ENCODE measurements at places on chromosomes 6 and 20.

DNA sequence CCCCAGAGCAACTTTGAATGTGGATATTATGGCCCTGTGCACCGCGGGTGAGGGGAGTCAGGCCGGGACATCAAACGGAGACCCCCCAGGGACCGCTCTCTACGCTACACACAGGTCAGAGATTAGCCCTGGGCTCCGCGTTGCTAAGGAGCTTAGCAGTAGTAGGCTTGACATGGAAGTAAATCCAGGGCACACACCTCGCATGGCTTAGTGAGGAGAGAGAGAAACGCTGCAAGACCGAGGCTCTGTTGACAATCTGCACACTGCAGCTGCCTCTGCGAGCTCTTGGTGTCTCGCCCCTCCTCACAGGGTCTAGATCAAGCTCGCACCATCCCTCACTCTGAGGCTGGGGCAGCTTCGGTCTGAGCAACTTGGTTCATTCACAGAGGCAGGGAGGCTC lies 116.1 kb upstream of the CDH4 start:
- DNase-seq = no peak

DNA sequence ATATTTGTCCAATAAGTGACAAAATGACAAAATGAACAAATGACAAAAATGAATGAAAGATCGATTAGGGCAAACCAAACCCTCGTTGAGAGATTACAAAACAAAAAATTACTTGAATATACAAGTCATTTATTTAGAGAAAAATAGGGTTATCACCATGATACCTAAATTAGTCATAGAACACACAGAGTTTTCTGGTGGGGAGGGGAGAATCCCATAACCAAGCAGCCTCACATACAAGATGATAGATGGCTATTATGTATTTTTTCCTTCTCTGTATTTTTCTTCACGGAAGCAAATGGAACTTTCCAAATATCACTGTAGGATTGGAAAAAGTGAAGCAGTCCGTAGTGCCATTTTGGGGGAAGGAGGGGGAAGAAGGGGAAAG lies 28.5 kb upstream of the BMP6 start:
- no peak for DNase-seq

GRCh38 chr20:41135187-41135887 lies 2.0 kb upstream of the PLCG1 start:
- DNase-seq = no peak

GRCh38 chr6:142867355-142867801 lies 77.6 kb downstream of the HIVEP2 start:
- DNase-seq = no peak

- DNase-seq = peak; percentile 43
Measured at GRCh38 chr6:89834884-89835792, 5.5 kb downstream of the CASP8AP2 start.

DNA sequence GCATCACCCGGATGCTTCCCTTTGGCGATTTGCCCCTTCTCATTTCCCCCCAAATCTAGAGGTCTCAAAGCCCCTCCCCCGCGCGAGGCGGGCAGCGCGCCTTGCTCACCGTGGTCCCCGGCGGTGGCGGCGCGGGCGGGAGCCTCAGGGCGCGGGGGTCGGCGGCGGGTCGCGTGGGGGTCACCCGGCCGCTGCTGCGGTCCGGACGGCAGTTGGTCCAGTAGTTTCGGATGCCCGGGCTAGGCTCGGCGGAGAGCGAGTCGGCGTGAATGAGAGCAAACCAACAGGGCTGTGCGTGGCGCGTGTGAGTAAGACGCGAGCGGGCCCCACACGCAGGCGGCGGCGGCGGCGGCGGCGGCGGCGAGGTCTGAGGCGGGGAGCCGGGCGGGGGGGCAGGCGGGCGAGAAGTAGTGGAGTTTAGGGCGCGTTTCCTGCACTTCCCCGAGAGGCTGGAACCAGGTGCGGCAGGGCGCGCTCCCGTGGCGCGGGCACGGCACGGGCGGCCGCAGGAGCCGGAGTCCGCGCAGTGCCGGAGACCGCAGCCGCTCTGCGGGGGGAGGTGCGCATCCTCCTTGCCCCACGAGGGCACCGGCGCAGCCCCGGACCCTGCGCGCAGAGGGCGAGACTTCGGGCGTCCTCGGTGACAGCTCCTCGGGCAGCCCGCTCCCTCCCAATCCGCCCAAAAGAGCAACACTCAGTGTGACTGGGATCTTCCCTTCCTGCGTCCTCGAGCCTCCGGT lies 567 bp downstream of the HS3ST5 start:
- no peak for DNase-seq

GRCh38 chr20:15895560-15896084 lies 677.6 kb downstream of the KIF16B start:
- no peak for DNase-seq

DNA sequence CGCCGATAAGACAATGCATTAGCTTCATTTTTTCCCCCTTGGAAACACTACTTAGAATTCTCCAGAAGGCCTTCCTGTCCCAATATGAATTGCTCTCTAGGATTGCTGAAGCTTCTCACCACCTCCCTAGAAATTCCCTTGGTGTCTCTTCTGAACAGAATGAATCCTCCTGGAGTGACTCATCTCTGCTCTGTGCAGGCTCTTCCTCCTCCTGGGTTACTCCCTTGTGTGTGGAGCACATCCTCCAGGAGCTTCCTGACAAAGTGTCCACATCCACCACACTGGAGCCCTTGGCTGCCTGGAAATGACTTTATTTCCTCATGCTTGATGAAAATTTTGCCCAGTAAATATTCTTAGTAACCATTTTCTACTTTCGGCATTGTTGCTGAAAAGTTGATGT lies 54.4 kb downstream of the DTNBP1 start:
- DNase-seq = peak; percentile 68

DNA sequence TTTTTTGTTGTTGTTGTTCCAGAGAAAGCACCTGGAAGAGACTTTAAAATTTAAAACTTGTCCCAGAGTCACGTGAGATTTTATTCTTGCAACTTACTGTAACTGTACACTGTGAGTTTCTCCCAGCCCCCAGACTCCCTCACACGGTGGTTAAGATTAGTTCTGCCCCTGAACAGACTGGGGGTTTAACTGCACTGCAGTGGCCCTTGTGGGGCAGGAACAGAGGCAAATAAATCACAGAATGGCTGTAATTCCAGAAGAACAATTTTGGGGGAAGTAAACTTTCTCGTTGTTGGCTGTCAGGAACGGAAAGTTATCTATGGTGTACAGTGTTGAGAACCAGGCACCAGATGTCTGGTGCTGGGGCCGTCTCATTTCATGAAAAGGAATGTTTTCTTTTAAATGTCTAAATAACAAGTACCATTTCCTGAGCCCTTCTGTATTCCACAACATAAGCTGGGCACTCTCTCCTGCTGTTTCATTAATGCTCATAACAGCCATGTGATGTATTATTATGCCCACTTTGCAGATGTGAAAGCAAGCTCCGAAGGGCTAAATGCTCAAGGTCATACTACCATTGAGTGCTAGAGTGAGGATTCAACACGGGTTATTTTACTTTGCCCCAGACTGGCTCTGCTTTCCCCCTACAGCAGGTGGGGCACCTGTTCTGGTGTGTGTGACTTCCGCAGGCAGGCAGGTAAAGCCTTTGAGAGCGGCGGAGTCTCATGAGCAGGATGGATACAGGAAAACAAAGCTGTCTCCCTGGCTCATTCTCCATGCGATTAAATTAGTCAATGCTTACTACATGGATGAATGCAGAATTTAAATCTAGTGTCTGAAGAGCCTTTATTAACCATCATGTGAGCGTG lies 30.5 kb downstream of the CNKSR3 start:
- DNase-seq = no peak

DNA sequence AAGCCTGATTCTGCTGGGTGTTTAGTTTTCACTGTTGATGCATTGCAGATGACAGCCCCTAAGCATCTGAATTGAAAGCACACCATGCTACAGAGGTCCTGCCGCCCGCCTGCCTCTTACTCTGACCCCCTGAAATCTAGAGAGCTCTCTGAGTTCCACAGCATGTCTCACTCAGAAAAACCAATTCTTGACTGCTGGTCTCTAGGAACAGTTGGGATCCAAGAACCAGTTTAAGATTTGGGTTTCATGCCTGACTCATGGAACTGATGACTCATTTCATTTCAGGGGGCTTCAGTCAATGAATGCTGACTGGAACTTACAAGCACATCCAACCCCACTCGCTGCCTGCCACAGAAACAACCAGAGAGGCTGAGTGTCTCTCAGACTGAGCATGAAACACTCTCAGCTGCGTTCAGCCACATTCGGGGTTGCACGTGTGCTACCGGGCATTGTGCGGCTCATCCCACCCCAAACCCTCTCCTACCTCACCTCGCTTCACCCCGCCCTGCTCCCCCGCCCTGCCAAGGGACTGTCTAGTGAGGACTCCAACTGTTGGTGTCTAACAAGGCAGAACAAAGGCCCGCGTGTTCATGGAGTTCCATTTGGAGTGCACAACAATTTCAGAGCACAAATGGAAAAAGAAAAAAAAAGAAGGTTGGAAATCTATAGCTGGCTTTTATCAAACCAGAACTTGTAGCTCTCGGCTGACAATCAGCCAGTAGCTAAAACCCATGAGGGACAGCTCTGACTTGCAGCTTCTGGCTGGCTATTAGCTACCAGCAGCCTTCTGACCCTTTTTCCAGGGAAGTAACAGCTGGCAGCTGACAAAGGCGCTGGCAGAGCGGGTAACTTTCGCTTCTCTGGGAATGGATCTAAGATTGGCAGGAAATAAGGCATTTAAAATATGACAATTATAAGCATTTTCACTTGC lies 20.0 kb upstream of the TRAF3IP2 start:
- DNase-seq = no peak

GRCh38 chr6:51495610-51496396 lies 591.6 kb downstream of the PKHD1 start:
- DNase-seq = no peak

- DNase-seq = no peak
Measured at GRCh38 chr20:59211208-59211765, 47.7 kb downstream of the ZNF831 start.

- no peak for DNase-seq
Measured at GRCh38 chr20:53918949-53919361, 151.4 kb downstream of the BCAS1 start.

- no peak for DNase-seq
Measured at GRCh38 chr6:36958775-36959554, 4.4 kb downstream of the PI16 start.

DNA sequence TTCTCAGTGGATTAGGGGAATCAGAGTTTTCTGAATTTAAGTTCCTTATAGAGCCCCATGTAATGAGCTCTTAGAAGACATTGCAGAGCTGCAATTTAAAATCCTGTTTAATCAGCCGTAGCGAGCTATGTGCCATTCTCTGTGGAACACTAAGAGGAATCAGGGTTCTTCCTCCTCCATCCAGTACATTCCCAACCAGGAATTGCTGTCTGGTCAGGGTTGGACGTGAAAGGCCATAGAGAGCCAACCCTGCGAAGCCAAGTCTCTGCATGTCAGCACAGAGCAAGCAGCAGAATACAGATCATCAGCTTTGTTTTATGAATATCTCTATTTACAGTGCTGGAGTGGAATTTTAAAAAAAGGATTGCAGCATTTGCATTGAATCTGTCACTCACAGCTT lies 366.0 kb downstream of the LAMA2 start:
- DNase-seq = no peak

DNA sequence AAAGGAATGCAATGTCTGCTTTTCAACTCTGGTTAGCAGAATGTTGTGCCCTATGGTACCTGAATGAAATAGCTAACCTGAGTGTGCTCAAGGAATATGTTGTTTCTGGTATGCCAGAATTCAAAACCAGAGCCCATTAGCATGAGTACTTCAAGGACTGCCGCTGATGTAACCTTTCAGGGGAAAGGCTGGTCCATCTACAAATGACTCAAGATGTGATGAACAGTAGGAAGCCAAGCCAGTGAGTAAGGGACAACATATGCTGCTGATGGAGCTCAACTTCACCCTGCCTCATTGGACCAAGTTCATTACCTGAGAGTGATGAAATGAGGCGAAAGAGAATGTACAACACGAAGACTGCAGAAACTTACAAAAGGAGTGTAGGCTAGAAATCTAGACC lies 95.7 kb upstream of the BMP2 start:
- DNase-seq = no peak

- DNase-seq = no peak
Measured at GRCh38 chr6:46772762-46773161, 20.4 kb upstream of the MEP1A start.

GRCh38 chr20:32157611-32158010 lies 48.1 kb downstream of the TM9SF4 start:
- DNase-seq = no peak

- DNase-seq = no peak
Measured at GRCh38 chr20:47262365-47263013, 94.0 kb downstream of the ZMYND8 start.

DNA sequence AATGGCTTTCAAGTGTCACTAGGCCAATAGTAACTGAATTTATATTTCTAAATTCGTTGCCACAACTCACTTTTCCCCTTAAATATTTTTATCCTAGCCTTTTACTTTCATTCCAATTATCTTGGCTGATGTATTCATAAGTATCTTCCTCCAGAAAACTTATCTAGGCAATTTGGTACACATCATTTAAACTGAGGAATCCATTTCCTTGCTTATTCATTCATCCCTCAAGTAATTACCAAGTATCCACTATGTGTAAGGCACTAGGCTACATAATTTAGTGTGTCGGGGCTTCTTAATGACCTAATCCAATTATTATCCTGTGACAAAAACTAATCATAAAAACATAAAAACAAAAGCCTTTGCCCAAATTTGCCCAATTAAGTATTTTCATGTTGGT lies 258.3 kb upstream of the TCF21 start:
- DNase-seq = peak; percentile 39

GRCh38 chr20:62663145-62664018 lies 21.1 kb downstream of the SLCO4A1 start:
- DNase-seq = no peak

DNA sequence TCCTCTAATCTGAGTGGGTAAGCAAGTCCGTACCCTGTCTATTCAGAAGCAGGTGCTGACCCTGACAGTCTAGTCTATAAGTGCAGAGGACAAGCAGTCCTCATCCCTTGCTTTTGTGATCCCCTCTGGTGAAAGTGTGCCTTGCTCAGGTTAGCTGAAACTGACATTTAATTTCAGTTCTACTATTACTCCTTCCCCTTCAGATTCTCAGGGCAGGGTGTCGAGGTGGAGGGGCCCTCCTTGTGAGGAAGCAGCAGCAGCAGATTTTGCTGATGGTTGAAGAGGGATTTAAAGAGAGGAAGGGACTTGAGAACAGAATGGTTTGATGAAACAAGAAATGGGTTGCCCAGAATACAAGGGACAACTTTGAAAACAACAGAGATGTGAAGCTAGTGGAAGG lies 309.3 kb downstream of the CLIC5 start:
- DNase-seq = no peak

GRCh38 chr20:62219101-62219991 lies 732 bp downstream of the HRH3 start:
- no peak for DNase-seq

DNA sequence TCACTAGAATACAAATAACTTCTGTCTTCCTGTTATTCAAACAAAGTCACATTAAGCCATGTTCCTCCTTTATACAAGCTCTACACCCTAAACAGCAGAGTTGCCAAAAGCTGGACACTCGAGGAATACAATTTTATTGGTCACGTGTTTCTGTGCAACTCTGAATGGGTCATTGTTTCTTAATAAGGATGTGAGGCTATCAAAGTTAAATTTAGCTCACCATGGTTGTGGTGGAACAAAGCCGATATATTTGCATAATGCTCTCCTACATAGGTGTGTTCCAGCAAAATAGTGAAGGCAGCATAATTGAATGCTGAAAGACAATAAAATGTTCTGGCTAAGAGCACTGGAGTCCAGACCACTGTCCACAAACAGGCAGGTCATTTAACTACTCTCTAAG lies 36.9 kb upstream of the CD2AP start:
- DNase-seq = no peak

- DNase-seq = no peak
Measured at GRCh38 chr6:1554476-1555310, 55.0 kb upstream of the FOXC1 start.

GRCh38 chr6:8888468-8888867 lies 453.1 kb upstream of the SLC35B3 start:
- no peak for DNase-seq

Measured in GM04503 (cell line).